ENCODE measurements at places on chromosomes 7 and 10. TPM values are rescaled to one million over a fixed set of nuclear protein-coding genes. Genes with fewer than 3 reads are reported as not detected.

- DNase-seq, result no peak
Observed at GRCh38 chr10:15744217-15744865, 24.6 kb upstream of the ITGA8 start.

DNA sequence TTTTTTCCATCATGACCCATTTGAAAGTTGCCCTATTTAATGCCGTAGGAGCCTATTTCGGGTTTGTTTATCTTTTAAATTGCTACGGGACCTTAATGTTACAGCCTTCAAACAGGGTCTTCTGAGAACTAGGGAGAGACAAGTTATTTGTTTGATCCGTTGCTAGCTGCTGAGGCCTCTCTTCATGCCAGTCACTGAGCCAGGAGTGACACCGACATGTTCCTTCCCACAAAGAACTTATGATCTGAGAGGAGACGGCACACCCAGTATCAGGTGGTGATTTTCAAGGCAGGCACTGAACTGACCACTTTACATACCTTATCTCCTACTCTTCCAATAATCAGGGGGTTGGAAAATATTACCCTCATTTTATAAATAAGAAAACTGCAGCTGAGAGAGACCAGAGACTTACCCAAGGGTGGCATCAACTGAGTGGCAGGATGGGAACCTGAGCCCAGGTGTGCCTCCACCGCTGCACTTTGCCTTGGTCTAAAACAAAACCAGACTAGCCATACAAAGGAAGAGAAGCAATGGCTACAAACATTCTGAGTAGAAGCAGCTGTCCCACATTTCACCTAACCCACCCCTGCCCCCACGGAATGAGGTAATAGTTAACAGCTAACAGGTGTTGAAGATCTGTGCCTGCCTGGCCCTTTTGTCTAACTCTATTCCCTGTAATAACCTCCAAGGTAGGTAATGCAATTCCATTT, 40.5 kb downstream of the PPP1R3C start:
- DNase-seq, result no peak

DNA sequence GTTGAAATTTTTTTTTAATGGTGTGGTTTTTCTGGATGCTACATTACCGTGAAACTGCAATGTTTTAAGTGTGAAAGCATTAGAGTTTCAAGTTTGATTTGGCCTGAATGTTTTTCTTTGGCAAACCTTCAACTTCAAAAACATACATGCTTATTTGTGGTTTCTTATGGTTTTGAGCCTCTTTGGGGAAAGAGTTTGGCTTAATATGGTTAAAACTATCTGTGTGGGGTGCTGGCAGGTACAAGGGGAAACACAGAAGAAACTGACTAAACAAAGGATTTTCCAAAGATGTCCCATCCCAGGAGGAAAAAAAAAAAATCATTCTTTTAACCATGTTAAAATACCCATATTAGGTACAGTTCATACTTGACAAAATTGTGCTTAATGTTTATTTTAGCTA, 121.1 kb downstream of the HGF start:
- no peak for DNase-seq

- DNase-seq, result no peak
Observed at GRCh38 chr10:121683366-121683765, 85.1 kb upstream of the FGFR2 start.

Gene AKR1D1
- not detected for total RNA-seq

GRCh38 chr7:41629711-41630111, 73.2 kb downstream of the INHBA start:
- DNase-seq, result no peak

DNA sequence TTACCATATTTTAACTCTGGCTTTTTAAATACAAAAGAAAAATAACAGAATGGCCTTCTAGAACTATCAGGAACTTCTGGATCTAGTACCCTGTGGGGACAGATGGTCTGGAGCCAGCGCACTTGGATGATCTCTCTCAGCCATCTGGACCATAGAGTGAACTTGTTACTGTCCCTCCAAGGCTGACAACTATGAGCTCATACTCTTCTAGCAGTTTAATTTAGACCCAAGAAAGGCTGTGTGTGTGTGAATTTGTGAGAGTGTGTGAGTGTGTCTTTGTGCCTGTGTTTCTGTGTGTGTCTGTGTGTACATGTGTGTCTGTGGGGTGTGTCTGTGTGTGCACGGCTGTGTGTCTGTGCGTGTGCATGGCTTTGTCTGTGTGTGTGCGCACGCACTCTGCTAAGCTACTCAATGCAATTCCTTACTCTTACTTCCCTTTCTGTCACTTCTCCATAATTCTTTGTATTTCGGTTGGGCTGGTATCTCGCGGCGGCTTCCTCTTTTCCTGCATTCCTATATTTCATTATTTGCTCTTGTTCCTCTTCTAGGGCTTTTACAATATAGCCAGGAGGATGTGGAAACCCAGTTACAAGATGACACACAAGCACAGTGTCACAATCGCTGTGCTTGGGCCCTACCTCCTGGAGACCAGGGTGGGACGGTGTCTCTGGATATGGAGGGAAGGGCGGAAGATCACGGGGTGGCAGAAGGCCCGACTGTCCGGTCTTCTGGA, 51.9 kb downstream of the IKZF1 start:
- no peak for DNase-seq

- no peak for DNase-seq
Observed at GRCh38 chr10:79127151-79127961, 58.6 kb downstream of the ZMIZ1 start.

Gene DPP6
- 36.7 TPM for total RNA-seq

DNA sequence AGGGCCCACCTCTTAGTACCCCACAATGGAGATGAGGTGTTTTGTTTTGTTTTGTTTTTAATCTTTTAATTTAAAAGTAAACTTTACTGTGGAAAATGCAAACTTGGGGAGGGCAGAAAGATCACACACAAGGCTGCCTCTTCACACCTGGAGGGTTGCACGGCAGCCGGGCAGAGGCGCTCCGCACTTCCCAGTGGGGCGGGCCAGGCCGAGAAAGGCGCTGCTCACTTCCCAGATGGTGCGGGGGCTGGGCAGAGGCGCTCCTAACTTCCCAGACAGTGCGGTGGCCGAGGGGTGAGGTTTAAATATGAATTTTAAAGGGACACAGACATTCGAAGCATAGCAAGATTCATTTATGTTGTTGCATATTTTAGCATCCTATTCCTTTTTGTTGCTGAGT, 235.9 kb upstream of the MTPN start:
- DNase-seq, result no peak

Gene ELFN1
- total RNA-seq, result 9.5 TPM

- no peak for DNase-seq
Observed at GRCh38 chr7:8305625-8306388, 43.8 kb upstream of the ICA1 start.

GRCh38 chr7:20958572-20958971, 171.9 kb upstream of the SP8 start:
- no peak for DNase-seq

GRCh38 chr7:158261362-158262235, 326.0 kb downstream of the PTPRN2 start:
- DNase-seq, result no peak

Gene ERVW-1
- total RNA-seq, result not detected

- DNase-seq, result no peak
Observed at GRCh38 chr7:133433165-133433812, 180.4 kb downstream of the EXOC4 start.

DNA sequence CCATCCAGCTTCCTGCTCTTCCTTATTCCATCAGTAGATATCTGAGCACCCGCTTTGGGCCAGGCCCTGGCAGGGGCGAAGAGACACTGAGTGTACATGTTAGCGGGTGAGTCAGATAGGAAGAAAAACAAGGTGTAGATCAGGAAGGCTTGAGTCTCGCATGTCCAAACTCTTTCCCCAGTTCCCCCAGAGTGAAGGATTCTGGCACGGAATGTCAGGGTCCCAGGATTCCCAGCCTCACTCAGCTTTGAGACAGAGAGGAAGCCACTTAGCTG, 24.1 kb upstream of the CHST15 start:
- no peak for DNase-seq

- no peak for DNase-seq
Observed at GRCh38 chr10:68816796-68817412, 10.4 kb upstream of the STOX1 start.

- DNase-seq, result no peak
Observed at GRCh38 chr7:55210716-55211115, 154.4 kb upstream of the LANCL2 start.

Gene FAM25A
- total RNA-seq, result not detected

Gene ZNF33A
- total RNA-seq, result 70.5 TPM

- DNase-seq, result no peak
Observed at GRCh38 chr10:26254616-26255015, 38.0 kb downstream of the GAD2 start.

GRCh38 chr10:76080451-76080850, 649.0 kb downstream of the LRMDA start:
- no peak for DNase-seq

Gene FKBP9
- total RNA-seq, result 29.0 TPM

- no peak for DNase-seq
Observed at GRCh38 chr7:5693529-5693928, 87.9 kb downstream of the RNF216 start.

DNA sequence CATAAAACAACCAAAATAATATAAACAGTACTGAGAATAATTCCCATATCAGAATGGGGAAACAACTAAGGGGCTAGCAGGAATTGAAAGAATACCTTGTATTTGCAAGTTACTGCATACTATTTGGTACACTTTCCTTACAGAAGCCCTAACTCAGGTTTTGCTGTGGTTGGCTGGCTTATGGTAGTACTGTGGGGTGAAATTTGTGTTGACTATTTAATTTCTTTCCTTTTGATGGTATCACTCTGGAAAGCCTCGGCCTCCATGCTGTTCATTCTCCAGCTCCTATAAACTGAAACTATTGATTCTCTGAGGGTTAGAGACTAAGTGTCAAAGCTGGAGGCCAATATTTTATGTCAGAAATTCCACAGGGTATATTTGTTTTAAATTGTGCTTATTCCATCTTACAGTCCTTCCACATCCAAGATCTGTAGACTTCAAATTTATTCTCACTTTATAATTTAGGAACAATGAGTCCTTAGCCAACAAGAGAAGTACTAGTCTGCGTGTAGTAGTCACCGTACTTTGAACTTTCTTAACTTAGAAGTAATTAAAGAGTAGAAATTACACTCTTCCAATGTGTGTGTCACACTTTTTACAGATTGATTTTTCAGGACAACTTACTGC, 13.4 kb downstream of the SKIDA1 start:
- DNase-seq, result no peak

Gene ASZ1
- total RNA-seq, result not detected
